ENCODE measurements at places on chromosomes 2 and 18.

GRCh38 chr2:63300835-63301234 is 250.2 kb downstream of the OTX1 start:
- no peak for DNase-seq

DNA sequence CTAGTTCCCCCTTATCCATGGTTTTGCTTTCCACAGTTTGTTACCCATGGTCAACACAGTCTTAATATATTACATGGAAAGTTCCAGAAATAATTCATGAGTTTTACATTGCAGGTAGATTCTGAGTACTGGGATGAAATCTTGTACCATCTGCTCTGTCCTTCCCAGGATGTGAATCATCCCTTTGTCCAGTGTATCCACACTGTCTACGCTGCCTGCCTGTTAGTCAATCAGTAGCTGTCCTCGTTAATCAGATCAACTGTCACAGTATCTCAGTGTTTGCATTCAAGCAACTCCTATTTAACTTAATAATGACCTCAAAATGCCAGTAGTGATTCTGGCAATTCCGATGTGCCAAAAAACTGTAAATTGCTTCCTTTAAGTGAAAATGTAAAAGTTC is 76.3 kb downstream of the DYNC1I2 start:
- peak; percentile 56 for DNase-seq

GRCh38 chr18:47737198-47737830 is 193.1 kb downstream of the SMAD2 start:
- no peak for DNase-seq

DNA sequence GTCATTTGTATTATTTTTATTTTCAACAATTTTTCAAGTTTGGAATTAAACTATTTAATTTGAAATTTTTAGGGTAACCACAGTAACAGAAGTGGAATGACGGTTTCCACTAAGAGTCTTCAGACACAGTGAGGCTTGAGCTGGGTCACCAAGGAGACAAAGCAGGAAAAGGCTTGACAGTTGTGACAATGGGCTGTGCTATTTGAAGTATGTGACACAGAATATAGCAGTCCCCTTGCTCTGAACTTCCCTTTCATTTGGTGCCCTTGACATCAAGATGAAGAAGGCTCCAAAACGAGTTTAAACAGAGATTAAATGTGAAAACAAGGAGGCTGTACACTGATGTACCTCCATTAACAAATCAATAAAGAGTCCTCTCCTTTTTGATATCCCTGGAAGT is 265.4 kb upstream of the DLGAP1 start:
- DNase-seq = no peak

DNA sequence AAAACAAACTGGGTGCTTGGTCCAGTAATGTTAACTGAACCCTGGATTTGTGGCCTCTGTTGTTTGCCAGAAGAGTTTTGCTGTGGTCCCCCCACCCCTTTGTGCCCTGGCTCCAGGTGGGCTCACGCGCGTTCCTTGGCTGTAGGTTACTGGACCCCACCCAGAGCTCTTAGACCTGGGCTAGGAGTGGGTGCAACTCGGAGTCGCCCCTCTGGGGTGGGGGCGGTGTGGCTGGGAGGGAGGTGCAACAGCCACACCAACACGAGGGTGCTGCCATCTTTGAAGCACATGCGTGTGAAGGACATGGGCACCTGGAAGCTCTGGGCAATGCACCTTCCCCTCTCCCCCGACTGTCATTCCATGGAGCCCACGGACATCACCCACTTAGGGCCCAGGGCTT is 92.7 kb downstream of the USP40 start:
- no peak for DNase-seq

DNA sequence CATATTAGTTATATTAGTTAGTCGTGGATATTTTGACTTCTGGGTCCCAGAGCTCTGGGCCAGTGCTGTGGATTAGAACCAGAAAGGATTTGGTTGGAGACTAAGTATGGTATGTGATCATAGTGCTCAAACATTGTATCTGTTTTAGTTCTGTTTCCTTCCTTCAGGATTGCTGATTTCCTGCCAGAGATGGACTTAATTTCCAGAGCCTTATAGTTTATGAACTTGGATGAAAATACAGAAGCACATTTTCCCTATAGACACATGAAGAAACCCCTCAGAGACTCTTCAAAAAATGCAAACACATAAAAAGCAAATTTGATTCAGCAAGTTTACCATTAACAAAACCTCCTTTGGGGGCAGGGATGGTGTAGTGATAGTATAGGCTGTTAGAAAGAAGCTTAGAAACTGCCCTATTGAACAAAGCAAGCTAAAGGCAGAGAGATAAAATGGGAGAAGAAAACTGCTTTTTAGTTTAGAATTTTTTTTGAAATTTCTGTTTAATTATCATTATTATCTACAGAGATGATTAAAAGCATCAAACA is 88.7 kb upstream of the EFEMP1 start:
- no peak for DNase-seq

DNA sequence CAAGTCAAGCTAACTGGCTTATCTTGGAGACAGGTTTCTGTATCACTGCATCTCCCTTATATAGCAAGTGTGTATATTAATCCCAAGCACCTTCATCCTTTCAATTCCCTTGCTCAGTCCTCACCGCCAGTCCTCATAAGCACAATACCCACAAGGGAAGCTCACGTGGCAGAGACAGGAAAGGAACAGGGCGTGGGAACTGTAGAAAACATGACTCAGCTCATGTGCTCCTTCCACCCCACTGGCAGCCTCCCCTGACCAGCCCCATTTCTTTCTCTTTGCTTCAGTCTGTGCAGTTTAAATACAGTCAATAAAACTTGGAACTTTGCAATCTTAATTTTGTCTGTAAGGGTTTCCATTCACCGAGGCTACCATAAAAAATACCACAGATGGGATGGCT is 36.5 kb upstream of the CDH19 start:
- DNase-seq = no peak

DNA sequence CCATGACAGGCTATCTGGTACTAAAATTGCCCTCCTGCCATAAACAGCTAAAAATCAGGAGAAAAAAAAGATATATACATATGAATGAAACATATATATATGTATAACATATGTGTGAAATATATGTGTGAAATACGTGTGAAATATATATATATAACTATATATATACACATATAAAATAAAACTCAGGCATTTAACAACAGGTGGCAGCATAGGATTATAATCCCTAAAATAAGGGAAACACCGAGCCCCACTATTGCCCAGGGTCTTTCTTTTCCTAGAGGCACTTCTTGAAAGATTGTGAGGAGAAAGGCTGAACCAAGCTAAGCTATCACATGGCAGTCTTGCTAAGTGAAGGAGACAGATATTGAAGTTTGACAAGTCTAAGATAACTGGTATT is 65.9 kb upstream of the CYTIP start:
- peak; percentile 21 for DNase-seq

DNA sequence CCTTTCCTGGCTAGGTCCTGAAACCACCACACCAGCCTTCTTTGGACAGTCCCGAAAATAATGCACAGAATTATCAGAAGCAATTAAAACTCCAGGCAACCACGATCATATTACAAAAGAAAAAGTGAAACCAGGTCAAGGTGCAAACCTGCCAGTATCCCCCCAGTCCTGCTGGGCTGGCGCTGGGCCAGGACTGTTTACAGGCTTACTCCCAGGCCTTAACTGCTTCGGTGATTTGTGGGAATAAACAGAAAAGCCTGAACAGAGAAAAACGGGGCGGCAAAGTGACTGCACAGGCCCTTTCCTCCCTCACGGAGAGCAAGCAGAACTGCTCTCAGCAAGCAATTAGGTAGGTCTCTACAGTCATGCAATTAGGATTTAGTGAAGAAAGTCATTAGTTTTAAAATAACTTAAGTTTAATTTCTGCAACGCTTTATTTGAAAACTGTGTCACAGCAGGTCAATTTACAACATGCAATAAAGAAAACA is 1.3 kb downstream of the HDAC4 start:
- no peak for DNase-seq

DNA sequence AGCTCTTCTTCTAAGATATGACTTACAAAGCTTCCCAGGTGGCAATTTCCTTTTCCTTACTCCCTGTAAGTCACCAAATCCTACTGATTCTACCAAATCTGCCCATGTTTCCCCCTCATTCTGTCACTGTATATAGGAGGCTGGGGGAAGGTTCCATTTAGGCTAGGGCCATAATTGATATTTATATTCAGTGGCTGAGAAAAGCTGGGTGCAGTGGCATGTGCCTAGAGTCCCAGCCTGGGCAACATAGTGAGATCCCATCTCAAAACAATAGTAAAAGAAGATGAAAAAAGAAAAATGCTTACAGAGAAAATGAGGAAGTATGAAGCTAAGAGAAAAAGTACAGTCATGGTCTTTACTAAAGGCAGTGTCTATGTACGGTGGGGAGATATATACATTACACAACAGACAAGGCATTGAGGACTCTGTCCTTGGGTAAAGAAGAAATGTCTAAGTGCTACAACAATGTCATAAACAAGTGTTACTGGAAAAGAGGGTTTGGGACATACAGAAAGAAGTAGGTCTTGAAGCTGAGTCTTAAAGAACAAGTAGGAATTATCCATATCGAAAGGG is 4.8 kb downstream of the CWC22 start:
- DNase-seq = no peak

DNA sequence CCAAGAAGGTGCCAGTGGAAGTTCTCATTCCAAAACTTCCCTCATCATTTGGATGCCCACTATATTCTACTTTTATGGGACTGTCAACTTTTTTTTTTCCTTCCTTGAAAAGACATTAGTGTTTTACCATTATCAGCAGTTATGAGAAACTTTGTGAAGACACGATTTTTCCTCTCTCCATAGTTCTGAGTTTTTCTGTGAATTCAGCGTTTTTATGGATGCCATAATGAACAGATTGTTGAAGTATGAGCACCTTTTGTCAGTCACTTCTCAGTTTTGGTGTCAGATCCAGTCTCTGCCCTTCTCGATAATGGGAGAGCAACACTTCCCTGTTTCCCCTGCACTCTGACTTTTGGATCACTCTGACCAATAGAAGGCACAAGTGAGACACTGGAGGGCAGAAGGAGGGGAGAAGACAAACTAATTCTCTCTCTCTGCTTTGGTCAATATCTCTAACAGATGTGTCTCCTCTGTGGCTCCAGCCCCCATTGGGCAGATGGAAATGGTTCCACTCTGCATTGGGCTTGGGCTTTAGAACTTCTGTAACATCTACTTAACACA is 53.5 kb upstream of the FN1 start:
- DNase-seq = no peak

DNA sequence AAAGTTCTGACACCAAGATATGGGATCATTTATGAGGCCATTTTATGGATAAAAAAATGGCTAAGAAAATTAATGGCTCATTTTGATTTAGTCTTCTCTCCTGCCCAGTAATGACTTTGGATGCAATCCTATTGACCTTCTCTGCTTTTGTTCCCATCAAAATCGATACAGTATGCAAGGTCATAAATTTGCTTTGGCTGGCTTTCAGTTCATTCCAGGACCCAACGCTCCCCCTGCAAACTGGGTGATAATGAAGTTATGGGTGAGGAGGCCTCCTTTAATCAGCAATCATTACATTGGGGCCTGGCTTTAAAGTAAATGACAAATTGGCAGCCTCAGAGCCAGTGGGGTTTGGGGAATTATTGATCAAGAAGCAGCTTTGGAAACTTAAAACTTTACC is 351.8 kb upstream of the GYPC start:
- DNase-seq = no peak

DNA sequence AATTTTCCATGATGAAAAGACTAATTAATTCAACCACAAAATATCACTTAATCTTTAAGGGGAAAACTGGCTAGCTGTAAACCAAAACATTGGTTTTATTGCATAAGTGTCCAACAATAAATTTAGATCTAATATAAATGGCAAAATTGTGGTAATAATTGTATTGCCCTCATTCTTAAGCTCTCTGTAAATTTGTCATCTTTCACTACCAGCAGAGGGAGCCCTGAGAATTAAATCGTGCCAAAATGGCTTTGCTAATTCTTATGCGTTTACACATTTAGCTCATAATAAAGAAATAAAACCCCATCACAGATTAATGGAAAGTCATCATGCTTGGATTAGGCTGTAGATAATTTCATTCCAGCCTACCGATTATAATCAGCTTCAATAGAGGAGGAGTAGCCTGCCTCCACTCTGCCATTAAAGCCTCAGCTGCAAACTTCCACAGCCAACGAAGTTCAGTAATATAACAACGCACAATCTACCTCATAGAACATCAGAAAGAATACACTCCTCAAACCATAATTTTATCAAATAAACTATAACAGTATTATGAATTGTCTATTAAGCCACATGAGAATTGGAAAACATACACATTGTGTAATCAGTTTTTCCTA is 70.0 kb upstream of the ATP5MC3 start:
- peak; percentile 40 for DNase-seq

DNA sequence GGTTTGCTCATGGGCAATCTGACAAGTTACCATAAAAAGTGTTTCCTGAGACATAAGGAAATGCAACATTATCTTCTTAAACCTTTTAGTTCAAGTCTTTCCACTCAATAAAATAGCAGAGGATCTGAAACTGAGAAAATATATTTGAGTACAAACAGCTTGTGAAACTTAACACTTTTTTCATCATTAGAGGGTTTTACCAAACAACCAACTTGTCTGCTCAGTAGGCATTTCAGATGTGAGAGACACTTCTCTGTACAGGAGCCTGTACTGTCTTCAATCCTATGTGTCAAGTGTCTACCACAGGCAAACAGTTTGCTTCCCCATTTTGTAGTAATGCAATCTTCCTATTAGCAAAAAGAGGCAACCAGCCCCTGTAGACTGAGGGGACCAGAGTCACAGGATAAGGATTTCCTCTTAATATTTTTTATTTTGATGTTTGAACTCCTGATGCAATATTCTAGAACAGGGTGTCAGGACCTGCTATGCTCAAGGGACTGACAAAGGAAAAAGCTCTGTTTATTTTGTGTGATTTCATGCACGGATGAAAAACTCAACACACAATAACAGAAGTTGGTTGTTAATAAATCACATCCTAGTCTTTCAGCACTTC is 159.1 kb upstream of the LHCGR start:
- DNase-seq = no peak

DNA sequence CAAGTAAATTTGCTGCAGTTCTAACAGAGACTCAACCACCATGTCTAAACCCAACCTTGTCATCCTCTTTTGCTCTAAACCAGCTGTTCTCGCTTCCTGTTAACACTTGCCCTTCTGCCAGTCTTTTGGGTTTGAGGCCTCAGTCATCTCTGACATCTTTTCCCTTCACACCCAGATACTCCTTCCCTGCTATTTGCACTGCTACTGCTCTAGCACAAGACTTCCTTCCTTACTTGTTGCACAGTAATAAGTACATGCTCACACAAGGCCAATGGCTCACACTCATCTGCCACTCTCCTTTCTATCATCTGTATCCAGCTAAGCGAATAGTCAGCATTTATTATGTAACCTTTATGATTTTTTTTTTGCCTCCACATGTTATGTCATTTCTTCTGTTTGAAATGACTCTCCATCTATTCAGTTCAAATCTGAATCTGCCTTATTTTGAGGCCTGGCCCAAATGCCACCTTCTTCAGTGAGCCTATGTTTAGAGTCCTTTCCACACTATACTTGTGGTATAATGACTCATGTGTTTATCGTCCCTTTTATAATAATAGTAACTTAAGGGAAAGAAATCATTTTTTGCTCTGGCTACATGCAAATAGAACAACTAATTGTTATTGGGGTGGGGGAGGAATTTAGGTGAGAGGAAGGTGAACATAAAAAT is 22.5 kb upstream of the CDKL4 start:
- no peak for DNase-seq

GRCh38 chr2:20440001-20440560 is 6.8 kb upstream of the RHOB start:
- no peak for DNase-seq

GRCh38 chr2:20432714-20433113 is 14.2 kb upstream of the RHOB start:
- no peak for DNase-seq

All from COLO829 (cell line).